ENCODE measurements at places on chromosomes 4 and X.

DNA sequence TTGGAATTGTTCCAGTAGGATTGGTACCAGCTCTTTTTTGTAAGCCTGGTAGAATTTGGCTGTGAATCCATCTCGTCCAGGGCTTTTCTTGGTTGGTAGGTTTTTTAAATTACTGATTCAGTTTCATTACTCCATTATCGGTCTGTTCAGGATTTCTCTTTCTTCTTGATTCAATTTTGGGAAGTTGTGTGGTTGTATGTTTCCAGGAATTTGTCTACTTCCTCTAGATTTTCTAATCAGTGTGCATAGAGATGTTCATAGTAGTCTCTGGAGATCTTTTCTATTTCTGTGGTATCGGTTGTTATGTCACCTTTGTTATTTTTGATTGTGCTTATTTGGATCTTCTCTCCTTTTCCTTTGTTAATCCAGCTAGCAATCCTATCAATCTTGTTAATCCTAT is 248.7 kb downstream of the ARHGAP10 start:
- no peak for DNase-seq

DNA sequence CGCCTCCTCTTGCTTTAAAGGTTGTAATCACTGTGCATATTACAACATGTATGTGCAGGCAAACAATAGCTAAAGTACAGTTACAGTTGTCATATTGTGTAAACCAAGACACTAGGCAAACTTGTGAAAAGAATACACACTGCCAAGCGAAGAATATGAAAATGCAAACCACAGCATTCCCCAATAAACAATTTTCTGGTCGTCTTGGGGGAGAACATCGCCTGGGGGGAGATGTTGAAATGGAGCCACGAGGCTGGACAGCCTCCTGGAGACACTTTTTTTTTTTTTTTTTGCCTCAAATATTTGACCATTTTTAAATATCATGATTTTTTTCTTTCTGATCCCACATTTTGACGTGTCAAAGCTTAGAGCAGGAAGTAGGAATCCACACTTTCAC is 51.7 kb upstream of the PDLIM3 start:
- no peak for DNase-seq

- DNase-seq: no peak
These were observed 12.1 kb upstream of the DRD5 start for GRCh38 chr4:9769321-9769720.

GRCh38 chrX:113644426-113644825 is 803.8 kb upstream of the AMOT start:
- DNase-seq: no peak

- no peak for DNase-seq
These were observed 12.4 kb downstream of the GPAT3 start for GRCh38 chr4:83548151-83548905.

DNA sequence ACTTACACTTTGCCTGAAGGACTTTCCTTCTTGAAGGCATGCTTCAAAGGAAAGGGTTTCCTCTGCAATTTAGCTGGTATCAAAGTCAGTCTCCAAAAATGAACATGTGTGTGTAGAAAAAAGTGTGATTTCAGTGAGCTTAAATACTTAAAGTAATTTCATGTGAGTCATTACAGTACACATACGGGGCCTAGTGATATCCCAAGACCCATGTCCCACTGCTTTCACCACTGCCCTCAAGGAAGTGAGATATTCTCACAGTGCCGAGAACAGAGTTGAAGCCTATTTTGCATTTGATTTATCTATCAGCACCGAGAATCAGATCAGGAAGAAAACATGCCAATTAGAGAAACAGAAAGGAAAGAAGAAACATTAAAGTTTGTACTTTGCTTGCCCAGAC is 61.0 kb downstream of the CHST7 start:
- no peak for DNase-seq

DNA sequence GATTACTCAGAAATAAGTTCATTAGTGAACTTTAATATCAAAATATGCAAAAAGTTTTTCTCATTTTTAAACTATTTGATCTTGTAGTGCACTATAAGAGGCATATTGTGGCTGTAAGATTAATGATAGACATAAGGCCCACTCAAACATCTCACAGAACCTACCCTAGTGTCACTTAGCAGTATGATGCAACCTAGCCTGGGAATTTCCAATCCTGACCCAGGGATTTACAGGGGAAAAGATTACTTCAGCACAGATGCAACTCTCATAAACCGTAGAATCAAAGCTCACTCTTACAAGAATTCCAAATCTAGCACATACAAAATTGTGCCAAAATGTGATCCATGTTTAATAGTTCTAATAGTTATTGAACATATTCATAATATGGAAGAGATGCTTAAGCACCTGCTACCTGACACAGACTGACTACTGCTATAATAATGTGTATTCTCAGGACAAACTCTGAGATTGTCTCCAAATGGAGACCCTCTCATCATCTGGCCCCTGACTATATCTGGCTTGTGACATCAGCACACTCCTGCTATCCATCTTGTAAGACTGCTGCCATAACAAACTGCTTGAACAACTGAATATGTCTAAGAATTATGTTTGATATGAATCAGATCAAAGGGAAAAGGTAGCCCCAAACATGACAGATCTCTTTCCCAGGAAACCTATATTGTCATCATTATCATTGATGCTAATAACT is 271.9 kb downstream of the PABPC4L start:
- DNase-seq: peak; percentile 39

DNA sequence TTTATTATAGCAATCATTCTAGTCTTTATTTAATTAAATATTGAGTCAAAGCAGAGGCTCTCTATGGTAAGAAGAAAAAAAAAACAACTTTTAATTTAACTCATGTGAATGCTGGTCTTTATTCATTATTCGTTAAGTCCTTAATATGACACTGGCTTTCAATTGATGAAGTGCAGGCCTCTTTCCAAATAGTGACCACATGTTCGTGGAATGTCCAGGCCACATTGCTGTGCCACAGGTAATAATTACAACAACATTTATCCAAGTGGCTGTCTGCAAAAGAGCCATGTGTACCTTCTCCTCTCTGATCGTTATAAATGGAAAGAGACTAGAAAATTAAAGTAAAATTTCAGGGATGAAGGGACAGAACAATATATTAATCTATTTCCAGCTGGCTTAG is 220.1 kb upstream of the PABPC4L start:
- DNase-seq: no peak

DNA sequence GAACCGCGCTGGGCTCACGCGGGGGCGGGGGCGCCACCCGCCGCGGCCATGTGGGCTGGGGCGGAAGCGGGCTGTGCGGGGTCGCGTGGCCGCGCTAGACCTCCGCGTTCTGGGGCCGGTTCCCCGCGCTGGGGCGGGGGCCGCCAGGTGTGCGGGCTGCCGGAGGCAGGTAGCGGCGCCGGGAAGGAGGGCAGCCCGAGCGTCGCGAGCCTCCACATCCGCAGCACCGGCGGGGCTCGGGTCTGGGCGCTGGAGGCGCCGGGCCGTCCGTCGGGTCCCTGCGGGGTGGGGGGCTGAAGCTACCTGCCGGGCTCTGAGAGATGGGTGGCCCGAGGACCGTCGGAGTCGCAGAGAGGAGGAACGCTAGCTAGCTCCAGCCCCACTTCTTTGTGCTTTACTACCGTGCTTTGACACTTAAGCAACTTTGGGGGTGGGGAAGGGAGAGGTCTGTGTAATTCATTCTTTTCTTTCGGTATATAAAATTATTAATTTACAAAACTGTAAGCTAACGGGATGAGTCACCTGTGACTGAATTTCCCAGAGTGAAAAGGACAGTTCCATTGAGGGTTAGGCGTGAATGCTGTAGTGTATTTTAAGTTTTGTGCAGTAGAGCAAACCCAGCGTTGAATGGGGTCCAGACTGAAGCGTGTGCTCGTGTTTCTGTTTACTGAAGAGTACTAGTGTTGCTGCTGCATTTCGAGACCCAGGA is 689 bp downstream of the METAP1 start:
- no peak for DNase-seq

DNA sequence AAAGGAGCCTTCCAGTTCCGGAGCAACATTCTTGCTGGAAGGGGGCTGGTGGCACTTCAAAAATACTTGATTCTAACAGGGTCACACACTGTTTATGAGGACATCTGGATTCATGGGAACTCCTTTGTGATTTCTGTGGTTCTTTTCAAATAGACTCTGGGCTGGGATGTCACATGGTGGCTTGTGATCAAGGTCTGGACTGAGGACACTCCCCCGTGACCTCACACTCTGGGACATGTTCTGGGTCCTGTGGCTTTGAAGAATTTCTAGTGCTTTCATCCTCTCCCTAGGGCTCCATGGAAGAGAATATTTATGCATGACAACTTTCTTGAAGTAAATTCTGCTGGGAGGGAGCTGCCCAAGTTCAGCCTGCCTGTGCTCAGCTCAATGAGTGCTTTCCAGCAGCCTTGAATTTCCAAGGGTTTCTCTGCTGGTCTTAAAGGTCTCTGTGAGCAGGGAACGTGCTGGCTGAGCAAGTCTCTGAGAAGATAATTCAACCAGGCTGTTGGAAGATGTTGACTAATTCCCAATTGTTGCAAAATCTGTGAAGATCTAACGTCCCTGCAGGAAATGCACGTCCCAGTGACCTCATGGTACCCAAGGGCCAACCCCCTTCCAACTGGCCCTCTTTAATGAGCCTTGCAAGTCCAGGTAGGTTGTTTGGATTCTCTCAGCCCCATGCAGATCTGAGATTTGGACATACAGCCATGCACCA is 36.3 kb downstream of the GPR143 start:
- no peak for DNase-seq

DNA sequence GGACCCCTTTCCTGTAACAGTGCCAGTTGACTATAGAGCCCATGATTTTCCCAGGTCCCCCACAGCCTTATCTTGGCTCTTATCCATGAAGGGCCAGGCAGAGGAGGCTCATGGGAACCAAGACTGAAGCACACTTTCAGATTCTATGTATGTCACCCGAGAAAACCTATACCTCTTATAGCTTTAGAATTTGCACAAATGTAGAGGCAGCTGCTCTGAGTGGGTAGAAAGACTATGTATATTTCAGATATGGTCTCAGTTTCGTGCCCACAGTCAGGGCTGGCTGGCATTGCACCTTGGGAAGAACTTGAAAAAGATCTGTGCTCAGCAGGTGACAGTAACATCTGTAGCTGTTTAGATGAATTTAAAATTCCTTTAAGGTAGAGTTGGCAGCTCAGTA is 8.3 kb upstream of the LNX1 start:
- no peak for DNase-seq

DNA sequence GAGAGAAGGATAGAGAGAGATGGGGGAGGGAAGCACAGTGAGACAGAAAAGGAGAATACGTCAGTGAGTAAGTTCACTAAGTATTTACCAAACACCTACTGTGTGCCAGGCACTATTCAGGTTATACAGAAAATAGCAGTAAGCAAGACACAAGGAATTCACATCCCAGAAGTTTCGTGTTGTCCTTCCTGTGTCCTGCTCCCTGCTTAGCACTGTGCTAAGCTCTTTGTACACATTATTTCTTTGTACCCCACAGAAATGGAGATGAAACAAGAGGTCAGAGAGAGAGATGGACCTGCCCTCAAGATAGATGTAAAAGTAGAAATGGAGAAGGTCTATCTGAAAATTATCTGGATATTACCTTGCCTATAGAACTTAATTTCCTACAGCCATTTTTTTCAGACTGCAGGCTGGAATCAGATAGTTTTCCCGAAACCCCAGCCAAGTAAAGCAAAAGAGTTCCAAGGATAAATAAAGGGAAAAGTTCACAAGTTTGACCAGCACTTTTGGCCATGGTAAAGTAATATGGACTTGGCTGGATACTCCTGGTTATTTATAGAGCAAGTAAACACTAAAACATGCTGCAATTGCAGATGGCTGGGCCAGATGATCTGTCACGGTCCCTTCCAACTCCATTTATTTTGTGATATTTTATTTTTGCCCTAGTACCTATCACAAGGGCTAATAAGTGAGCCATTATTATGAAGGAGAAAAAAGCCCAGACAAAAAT is 353.7 kb upstream of the SLC7A11 start:
- DNase-seq: no peak

DNA sequence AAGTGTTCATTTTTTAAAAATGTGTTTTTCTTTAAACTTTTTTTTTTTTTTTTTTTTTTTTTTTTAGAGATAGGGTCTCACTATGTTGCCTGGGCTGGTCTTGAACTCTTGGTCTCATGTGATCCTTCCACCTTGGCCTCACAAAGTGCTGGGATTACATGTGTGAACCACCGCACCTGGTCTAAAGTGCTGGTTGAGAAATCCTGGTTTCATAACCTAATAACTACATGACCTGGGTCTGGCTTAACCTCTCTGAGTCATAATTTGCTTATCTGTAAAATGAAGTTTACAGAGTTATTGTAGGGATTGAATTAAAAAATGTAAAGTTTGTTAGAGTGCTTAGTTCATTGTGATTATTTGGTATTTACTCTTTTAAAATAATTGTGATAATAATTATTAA is 5.2 kb downstream of the HSD17B13 start:
- DNase-seq: no peak

GRCh38 chr4:140944199-140944515 is 188.0 kb upstream of the TBC1D9 start:
- DNase-seq: no peak

- no peak for DNase-seq
These were observed 2038.9 kb upstream of the ADGRL3 start for GRCh38 chr4:59161249-59161648.

DNA sequence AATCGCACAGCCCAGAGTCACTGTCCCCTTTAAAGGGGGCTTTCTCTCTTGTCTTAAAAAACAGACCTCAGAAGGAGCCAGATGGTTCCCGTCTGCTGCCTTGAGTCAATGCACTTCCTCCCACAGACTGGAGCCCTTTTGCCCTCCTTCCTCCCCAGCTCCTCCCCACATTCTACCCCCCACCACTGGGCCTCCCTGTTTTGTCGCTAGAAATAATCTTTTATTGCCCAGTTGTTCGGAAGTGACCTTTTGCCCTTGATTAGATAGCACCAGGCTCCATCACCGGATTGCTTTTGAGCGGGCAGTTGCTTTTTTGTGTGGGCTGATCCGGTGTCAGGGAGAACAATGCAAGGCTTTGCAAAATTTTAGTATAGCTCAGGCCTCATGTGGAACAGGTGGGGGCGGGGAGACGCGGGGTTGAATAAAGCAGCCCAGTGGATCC is 47.7 kb downstream of the SPRY1 start:
- peak; percentile 65 for DNase-seq

DNA sequence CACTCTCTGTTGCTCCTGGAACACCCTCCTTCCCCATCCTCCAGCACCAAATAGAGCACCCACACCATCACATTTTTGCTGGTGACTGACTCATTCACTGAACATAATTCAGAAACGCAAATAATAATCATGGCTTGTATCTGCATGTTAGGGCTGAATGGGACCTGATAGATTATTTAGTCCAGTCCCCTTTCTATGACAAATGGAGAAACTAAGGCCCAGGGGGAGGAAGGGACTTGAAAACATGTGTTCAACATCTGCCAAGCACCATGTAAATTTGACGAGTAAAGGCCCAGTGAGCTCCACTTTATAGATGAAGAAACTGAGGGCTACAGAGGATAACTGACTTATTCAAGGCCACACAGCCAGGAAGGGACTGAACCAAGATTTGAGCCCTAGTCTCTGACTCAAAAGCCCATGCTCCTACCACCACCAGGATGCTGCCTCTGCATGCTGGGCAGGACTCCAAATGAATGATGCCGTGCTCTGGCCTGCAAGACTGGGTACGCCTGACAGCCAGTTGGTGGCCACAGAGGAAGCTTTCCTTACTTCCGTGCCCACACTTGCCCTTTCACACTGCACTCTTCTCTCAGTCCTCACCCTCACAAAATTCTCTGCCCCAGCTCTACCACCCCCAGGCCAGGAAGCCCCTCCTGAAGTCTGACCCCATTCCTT is 133.3 kb upstream of the PJA1 start:
- DNase-seq: no peak
